Stimulated activated CD4-positive, alpha-beta T cell treated with anti-CD3 and anti-CD28 coated beads, Interleukin-1b, Interleukin-23, amount 100 ng/mL, for 4 hours (primary cell): ENCODE measurements at places on chromosomes 2 and 18.

DNA sequence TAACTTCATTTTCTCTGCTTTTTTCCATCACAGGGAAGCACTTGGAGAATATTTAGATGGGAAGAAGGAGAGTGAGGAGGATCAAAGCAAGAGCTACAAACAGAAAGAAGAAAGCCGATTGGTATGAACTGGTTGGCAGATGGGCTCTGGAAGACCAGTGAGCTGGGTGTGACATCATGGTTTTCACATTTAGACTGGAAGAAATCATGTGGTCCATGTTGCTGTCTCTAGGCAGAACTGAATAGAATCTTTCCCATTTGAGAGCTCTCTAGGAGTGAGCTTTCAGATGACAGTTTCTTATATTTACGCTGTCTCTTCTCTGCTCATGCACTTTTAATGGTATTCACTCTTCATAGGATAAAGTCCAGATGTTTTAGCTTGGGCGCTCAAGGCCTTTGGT is 12.6 kb downstream of the DRC1 start:
- DNase-seq: no peak

DNA sequence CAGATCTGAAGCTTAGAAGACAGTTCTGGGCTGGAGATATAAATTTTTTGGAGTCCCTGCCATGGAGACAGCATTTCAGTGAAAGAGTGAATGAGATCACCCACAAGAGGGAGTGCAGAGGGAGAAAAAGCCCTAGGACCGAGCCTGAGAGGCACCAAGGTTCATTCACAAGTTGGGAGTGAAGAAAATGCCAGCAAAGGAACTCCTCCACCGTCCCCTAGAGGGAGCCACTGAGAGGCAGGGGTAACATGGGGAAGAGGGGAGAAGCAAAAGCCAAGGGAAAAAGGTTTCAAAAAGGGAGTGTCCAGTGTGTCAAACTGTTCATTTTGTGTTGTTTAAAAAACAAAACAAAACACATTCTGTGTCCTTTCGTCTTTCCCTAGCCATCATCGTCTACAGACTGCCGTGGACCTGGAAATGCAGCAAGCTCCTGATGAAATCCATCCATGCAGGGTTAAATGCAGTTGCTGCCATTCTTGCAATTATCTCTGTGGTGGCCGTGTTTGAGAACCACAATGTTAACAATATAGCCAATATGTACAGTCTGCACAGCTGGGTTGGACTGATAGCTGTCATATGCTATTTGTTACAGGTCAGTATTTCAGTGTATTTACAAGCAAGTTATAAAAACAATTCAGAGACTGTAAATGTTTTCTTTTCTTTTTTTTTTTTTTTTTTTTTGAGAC is 19.1 kb downstream of the CYBRD1 start:
- DNase-seq: no peak

DNA sequence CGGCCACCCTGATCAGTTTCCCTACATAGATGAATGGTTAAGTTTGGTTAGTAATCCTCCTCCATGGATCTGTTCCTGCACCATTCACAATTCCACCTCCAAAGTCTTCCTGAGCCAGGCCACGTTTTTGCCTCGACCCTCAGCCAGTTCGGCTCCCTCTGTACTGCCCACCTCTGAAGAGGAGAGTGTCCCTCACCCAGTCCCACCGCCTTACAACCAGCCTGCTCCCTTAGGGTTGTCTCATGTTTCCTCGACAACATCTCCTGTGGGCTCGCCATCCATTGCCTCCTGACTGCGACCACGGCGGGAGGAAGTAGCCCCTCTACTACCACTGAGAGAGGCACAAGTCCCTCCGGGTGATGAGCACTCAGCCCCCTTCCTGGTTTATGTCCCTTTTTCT is 338.0 kb upstream of the CNTNAP5 start:
- no peak for DNase-seq

GRCh38 chr2:118021356-118021755 is 7.5 kb upstream of the CCDC93 start:
- no peak for DNase-seq

DNA sequence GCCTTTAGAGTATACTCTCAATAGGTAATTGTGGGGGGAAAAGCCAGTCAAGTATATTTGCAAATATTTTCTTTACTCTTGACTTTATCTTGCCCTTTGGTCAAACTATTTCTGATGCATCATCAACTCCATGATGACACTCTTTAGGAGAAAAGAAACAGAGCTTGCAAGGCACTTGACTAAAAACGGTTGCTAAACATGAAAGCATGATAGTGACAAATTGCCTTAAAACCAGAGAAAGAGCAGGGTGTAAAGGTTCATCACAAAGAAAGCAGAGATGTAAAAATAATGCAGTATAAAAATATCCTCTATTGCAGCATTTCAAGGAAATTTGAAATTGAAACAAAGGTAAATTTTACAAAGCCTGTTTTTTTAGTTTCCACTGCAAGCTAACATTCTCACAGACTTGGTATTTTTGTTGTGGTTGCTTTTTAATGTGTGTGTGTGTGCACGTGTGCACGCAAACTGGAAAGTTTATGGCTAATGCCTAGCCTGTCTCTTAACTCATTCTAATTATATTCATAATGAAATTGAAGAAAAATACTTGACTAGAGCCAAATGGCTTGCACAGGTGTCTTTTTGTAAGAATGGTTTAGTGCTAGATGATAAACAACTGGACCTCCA is 503.6 kb downstream of the ARHGAP15 start:
- no peak for DNase-seq

GRCh38 chr2:127614731-127615130 is 31.2 kb upstream of the GPR17 start:
- no peak for DNase-seq

GRCh38 chr2:26483957-26484565 is 6.1 kb upstream of the OTOF start:
- DNase-seq: no peak

DNA sequence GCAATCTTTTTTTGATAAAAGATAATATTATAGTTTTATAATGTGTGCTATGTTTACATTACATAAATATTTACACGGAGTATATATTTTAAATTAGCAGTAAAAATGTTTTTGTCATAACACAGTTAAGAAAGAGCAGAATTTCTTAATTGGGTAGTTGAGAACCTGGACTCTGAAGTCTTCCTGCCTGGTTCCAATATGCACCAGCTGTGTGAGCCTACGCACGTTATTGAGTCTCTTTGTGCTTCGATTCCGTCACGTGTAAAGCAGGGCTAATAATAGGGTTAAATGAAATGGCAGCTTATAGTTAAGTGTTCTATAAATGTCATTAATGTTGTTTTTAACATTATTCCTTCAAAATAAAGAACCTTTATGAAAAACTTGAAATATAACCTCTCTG is 1.2 kb upstream of the CCDC88A start:
- no peak for DNase-seq

GRCh38 chr2:164542581-164543021 is 78.7 kb downstream of the GRB14 start:
- no peak for DNase-seq

DNA sequence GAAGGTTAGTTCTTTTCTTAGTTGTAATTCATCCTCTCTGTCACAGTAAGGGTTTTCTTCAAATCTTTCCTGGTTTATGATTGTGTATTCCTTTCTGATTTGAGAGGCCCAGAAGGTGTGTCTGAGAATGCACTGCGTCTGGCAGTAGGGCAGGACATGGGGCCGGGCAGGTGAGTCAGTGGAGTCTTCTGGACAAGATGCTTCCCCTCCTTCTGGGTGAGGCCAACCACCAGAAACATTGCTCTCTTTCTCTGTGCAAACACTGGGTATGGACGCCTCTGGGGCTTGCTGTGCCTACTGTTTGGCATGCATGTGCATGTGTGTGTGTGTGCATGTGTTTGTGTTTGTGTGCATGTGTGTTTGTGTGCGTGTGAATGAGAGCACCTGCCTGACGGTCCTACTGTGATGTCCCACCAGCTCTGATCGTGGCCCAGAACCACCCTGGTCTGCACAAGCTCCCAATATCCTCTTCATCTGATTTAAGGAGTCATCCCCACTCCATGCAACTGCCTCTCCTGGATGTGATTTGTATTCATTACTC is 93.2 kb upstream of the DLX2 start:
- no peak for DNase-seq

- DNase-seq: no peak
Observed at GRCh38 chr18:32478317-32478716, 7.6 kb upstream of the GAREM1 start.

DNA sequence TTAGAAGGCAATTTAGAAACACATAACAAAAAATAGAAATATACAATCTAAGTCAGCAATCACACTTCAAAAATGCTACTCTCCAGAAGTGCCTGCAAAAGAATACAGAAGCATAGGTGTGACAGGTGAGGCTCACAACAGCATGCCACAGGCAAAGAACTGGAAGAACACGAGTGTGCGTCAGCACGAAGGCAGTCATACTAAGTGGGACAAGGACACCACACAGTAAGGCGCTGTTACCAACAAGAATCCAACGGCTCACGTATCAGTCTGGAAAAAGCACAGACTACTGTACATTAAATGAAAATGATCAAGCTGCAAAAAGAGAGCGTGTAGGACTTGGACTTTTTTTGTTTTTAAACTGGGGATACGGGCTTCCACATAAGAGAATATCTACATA is 18.7 kb downstream of the HDLBP start:
- no peak for DNase-seq

DNA sequence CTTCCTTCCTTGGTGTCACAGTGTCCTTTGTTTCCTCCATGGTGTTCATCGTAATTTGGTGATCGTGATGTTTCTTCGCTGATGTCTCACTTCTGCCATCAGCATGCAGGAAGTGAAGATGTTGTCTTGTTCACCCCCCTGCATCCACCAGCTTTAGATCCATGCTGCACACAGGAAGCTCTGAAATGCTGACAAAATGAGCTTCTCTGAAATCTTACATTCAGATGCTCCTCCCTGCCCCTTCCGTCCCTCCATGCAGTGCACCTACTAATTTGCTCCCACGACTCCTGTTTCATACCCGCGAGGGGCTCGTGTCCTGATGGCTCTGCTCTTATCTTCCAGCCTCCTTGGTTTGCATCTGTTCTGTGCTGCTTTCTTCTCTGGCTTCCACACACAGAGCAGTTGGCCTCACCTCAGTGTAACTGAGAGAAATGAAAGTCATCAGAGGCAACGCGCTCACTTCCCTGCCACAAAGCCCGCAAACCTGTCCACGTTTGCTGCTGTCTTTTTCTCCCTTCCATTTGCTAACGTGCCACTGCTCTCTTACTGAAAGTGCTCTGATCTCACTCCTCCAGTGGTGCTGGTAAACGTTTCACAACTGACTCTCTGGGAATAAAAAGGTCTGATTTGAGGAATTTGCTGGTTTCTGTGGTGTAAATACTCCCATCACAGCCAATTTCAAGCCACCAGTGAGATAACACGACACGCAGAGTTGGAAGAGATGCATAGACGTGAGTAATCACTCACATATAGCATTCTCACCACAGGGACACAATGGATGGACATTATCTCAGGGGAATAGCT is 41.0 kb upstream of the MGAT4A start:
- DNase-seq: peak; percentile 42

GRCh38 chr2:221458578-221458977 is 113.5 kb downstream of the EPHA4 start:
- no peak for DNase-seq

DNA sequence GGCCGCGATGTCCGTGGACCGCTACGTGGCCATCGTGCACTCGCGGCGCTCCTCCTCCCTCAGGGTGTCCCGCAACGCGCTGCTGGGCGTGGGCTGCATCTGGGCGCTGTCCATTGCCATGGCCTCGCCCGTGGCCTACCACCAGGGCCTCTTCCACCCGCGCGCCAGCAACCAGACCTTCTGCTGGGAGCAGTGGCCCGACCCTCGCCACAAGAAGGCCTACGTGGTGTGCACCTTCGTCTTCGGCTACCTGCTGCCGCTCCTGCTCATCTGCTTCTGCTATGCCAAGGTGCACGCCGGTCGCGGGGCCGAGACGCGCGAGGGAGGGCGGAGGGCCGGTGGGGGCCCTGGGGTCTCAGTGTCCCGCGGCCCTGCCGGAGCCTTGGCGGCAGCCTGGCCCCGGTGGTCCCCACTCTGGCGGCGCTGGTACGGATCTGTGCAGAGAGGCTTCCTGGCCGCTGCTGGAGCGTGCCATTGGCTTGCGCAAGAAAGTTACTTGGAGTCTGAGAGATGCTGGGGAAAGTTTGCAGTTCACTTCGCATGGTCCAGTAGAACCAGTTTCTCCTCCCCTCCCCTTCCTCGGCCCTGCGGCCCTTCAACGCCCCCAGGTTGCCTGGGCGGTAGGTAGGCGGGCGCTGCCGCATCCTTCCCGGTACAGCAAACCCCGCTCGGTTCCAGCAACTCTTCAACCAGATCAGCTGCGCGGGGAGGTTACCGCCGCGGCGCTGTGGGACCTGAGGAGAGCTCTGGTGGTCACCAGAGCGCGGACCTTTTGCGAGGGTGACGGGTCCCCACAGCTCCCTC is 1.5 kb downstream of the GALR1 start:
- no peak for DNase-seq

DNA sequence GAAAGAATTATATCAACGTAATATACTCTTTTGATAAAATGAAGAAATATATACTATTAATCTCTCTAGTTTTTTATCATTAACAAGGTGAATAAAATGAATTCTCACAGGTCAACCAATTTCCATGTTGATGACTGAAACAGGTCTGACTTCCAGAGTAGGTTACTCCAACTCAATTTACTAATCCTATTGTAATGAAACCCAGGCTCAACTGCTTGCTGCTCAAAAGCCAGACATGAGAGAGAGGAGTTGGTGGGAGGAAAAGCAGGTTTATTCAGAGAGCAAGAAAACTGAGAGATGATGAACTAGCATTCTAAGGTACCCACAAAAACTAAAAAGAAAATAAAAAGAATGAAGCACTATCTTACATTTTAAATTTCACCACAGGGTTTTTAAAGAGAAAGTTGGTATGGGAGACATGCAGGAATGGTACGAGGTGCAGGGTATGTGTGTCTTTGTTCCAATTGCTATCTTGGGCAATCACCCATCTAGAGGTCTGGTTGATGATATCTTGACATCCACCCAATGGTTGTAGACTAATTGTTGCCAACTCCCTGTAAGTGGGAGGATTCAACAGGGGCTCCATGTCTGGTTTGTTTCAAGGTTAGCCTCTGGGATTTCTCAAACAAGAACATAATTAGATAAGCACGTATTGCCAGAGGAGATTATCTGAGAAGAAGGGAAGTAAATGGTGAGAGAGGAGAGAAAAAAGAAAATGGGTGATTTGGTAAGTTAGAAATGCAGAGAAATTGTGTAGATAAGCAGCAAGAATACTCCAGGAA is 471.4 kb upstream of the REG3G start:
- DNase-seq: no peak

DNA sequence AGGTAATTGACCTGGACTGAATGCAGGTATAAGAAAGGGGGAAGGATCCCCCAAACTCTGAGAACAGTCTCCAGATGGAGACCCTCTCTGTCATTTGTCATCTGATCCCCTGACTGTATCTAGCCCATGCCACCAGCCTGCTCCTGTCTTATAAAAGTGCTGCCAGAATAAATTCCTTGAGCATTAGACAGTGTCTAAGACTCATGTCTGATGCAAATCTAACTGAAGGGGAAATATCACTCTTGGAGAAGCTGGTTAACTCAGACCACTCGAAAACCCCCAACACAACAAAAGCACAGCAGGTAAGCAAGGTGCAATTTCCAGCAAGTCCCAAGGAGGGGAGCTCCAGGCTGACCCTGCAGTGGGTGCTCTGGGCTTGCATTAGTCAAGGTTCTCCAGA is 40.9 kb upstream of the KDM3A start:
- no peak for DNase-seq
